Fibroblast of mammary gland (primary cell): ENCODE measurements at places on chromosomes 6 and 20.

DNA sequence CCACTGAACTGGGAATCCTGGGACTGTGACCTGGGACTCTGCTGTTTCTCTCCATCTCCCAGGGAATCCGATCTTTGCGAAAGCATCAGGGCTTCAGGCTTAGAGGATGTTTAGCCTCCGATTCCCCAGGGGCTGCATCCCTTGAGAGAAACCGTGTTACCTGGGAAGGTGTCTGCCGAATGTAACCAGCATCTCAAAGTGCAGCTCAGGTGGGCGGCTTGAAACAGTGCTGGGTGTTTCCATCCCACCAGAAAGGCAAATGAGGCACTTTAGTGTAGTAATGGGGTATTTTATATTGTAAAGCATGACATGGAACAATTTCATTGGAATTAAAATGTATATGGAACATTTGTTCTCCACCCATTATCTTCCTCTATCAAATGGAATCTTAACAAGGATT is 15.2 kb downstream of the CDH4 start:
- no peak for DNase-seq

DNA sequence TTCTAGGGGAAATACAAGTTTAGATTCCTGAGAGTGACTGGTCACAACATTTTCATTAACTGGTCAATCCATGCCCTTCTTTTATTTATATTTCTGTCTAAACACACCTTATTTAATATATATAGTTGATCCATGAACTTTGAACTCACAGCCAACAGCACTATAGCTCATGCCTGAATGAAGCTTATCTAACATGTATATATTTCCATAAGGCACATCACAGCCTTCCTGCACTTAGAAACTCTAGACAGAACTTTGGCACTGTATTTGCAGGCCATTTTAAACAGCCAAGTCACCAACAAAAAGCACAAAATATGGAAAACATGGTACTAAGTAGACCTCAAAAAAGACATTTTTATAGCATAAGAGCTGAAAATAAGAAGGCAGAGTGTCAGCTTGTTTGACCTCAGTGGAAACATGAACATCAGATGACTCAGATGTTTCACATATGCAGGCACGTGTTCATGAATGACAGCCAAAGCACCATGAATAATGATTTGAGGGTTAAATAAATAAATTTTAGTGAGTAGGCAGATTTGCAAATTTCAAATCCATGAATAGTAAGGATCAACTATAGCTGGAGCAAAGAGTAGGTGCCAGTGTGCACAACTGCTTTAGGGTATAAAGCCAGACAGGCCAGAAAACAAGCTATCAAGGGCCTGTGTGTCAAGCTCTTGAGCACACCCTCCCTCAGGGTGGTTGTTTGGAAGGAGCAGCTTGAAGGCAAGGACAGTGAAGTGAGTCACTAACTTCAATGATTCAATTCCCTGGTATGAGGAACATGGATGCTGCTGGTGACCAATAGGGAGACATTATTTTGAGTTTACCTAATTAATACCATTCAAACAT is 88.9 kb upstream of the NT5E start:
- peak; percentile 99 for DNase-seq

GRCh38 chr20:37526238-37526838 is 1.3 kb downstream of the BLCAP start:
- peak; percentile 40 for DNase-seq

GRCh38 chr20:6057139-6057538 is 3.3 kb upstream of the LRRN4 start:
- no peak for DNase-seq

- DNase-seq = no peak
These were observed 569.9 kb downstream of the KIF16B start for GRCh38 chr20:16003310-16003709.

DNA sequence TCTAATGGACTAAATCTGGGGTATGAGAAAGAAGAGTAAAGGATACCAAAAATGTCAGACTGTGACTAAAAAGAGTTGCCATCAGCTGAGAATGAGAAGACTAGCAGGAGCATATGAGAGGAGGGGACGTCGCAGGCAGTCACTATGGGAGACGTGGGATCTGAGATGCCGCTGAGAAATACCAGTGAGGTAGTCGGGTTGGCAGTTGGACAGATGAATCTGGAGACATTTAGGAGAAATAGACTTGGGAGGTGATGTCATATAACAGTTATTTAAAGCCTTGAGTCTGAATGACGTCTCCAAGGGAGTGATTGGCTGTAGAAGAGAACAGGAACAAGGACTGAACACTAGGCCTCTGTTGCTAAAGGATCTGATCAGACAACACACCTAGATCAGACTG is 51.5 kb upstream of the TRIM26 start:
- DNase-seq = peak; percentile 42

GRCh38 chr6:158769234-158769770 is 49.9 kb downstream of the EZR start:
- no peak for DNase-seq

DNA sequence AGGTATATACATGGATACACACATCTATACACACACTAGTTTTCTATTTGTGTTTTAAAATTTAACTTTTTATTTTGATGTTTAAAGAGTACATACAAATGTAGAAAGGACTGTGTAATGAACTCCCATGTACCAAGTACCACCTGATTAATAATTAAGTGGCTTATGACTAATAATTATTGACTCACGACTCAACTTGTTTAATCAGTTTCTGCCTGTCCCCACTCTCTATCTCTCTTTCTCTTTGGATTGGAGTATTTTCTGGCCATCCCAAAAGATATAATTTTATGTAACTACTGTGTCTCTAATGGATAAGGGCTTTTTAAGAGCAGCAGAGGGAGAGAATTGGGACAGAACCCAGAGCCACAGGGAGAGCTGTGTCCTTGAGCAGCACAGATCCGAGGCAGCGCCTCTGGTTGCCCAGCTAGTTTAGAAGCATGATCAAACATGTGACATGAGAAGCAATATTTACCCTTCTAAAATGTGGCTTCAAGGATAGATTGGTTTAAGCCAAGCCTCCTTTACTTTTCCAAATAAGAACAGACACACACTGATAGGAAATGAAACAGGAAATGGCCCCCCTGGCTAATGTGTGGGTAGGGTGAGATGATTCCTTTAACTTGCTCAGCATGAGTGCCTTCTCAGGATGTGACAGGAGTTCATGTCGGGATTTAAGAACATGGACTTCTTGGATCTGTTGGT is 81.0 kb downstream of the ERMARD start:
- DNase-seq = peak; percentile 4

- no peak for DNase-seq
These were observed 17.6 kb upstream of the COL12A1 start for GRCh38 chr6:75223428-75223827.

DNA sequence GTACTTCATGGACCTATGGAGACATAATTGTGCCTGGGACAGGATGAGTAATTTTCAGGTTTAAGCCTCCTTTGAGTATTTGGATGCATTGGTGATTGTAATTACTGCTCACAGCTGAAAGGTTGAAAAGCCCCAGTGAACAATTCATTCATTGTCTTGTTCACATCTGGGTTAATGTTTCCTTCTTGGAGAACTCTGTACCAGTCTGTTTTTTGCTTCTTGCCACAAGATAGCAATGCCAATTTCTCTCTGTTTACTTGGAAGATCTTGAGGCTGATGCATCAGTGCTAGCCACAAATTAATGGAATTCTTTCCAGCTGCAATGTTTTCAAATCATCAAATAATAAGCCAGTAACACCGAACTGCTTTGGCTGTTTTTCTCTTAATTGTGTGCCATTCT is 207.8 kb downstream of the BMP2 start:
- no peak for DNase-seq

GRCh38 chr6:160028487-160029275 is 59.8 kb downstream of the IGF2R start:
- DNase-seq = no peak

DNA sequence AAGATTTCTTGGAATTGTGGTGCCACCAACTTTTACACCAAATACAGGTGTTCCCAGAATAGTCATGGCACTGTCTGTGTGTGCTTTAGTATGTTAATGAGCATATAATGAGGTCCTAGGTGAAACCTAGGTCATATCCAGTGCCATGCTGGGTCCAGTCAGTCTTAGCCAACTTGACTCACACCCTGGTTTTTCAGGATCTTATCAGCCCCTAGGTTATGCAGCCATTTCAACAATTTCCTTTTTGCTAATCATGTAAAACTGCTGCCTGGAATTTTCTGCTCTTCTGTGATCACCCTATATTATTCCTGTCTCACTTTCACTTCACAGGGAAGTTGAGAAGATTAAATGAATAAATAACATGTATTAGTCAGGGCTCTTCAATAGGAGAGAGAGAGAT is 23.7 kb downstream of the SDHAF4 start:
- DNase-seq = no peak

DNA sequence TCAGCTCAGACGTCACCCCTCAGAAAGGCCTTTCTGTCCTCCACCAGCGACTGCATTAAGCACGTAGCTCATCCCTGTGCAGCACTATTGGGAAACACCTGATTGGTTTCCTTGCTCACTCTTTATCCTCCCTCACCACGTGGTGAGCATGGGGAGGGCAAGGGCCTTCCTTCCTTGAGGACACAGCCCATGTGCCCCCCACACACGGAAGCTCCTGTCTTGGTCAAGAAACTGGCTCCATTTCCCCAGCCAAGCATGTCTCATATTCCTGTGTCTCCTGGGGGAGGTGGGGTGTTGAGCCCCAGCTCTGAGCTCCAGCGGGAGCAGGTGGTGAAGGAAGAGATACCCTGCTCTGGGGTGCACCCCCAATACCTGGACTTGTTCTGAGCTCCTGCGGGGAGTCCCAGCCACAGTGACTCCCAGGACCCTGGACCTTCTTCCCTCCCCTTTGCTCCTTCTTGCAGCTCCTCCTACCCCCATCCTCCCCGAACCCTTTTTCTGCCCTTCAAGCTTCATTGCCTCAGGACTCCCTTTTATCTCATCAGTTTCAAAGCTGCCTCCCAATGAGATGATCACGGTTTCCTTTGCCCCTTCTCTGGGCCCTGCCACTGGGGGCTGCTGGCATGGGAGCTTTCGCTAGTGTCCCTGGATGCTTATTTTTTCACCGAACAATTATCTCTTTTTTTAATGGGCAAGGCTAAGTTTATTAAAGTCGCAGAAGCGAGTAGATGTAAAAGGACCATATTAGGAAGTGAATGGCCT is 230.1 kb downstream of the TFAP2C start:
- no peak for DNase-seq

DNA sequence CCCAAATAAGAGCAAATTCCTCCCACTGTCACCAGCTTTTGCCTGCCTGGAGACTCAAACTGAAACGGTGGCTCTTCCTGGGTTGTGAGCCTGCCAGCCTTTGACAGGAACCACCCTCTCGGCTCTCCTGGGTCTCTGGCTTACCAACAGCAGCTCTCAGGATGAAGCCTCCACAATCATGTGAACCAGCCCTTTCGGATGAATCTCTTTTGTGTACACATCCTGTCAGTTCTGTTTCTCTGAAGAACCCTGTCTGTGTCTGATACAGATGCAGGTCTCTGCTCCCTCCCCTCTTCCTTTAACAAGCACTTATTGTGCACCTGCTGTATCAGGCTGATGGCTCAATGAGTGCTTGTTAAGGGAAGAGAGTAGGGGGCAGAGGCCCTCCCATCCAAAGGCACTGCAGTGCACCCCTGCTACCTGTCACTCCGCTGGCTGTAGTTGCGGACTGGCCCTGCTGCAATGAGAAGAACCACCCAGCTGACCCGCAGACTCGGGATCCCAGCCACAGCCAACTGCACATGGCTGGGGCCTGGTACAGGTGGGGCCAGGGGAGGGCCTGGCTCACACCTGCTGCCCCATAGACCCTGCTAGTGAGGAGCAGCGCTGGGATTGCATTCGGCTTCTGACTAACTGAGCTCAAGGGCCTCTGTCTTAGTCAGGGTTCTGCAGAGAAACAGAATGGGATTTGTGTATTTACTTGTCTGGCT is 120.1 kb upstream of the PMEPA1 start:
- DNase-seq = no peak

- no peak for DNase-seq
These were observed 170.8 kb downstream of the PDE7B start for GRCh38 chr6:136022224-136022874.

GRCh38 chr6:148497257-148497656 is 154.6 kb downstream of the SASH1 start:
- peak; percentile 97 for DNase-seq

- no peak for DNase-seq
These were observed at the start of gene PGC for GRCh38 chr6:41747256-41748101. Gene PGC (minus strand): TSS chr6:41747397. CDS start chr6:41747334, 63 bp downstream.

- DNase-seq = no peak
These were observed 531.1 kb downstream of the LMBRD1 start for GRCh38 chr6:69265706-69266105.

DNA sequence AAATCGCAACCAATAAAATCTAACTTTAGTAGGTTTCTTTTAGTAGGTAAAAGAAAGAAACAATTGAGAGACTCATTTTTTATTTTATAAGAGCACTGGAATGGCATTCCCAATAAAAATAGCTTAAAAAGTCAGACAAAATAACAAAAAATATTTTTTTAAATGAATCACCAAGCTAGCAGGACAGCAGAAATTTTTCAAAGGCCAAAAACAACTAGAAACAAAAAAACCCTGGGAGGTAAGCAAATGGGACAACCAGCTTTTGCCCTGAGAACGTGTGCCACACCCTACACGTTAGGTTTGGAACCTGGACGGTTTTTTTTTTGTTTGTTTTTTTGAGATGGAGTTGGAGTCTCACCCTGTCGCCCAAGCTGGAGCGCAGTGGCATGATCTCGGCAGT is 19.6 kb downstream of the GPLD1 start:
- DNase-seq = no peak

DNA sequence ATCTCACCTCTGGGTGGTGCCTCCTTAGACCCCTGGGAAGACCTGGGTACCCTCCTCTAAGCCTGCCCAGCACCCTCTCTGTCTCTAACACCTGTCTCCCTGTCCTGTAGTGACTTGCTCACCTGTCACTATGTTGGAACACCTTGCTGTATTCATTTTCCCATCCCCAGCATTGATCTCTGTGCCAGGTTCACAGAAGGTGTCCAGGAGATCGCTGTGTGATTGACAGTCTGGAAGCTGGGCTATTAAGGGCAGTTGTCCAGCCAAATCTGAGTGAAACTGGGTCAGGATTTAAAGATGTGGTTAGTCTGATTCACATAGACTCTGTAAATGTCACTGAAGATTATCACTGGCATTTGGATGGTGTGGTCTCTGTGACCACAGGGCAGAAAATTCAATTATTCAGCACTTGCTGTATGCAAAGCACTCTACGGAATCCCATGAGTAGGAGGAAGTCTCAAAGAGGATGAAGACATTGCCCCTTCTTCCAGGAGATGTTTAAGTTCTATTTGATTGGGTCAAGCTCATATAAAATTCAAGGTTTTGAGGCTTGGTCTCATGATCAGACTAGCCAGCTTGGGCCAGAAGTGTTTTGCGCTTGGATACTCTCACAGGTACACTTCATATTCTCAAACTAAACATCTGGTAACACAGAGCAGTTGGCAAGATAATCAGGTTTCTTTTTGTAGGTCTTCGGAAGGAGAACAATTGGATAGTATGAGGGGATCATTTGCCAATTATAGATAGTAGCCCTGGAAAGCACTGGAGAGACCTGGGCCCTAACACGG is 57.8 kb upstream of the TAGAP start:
- DNase-seq = no peak

GRCh38 chr6:35719830-35720733 is 16.8 kb upstream of the ARMC12 start:
- DNase-seq = no peak

DNA sequence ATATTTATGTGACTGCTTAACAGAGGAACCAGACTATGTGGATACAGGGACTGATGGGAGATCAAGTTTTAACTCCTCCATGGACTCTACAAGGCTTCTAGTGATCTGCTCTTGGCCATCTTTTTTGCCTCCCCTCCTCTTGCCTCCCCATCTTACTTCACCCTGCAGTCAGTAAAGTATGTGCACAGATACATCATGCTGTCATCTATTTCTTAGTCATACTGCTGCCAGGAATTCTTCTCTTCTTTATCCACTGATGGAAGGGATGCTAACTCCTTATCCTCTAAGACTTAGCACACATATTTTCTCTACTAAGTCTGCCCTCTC is 27.6 kb upstream of the FAM83C start:
- DNase-seq = peak; percentile 67
